ENCODE measurements at places on chromosomes 13 and 19. TPM values are rescaled to one million over a fixed set of nuclear protein-coding genes. Genes with fewer than 3 reads are reported as not detected.

- no peak for DNase-seq
These were observed 31.1 kb upstream of the TPM4 start for GRCh38 chr19:16045171-16045570.

DNA sequence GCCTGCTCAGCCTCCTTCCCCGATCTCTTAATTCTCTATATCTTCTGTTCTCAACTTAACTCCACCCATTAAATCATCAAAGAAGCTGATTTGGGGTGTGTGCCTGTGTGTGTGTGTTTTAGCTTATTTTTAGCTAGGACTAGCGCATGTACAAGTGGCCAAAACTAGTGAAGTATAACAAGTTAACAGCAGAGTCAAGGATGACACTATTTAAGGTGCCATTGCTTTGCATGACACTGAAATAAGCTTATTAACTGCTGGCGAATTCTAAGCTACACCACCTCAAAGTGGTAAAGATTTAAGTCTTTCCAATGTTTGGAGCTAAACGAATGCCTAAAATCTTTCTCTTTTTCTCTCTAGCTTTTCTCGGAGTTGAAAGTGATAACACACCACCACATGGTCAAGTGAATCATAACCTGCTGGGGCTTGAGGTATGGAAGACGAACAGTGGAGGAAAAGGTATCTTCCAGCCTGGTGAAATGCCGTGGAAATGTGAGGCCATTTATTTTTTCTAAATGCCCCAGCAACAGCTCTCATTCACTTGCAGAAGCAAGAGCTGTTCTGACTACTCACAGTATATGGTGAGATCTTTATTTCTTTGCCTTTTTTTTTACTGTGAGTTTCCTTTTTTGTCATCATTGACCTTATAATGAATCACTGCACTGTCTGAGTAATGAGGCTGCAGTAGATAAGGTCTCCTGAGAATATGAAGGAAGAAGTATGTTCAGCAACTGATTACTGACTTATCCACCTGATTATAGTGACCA, 570.3 kb downstream of the PCDH9 start:
- no peak for DNase-seq

DNA sequence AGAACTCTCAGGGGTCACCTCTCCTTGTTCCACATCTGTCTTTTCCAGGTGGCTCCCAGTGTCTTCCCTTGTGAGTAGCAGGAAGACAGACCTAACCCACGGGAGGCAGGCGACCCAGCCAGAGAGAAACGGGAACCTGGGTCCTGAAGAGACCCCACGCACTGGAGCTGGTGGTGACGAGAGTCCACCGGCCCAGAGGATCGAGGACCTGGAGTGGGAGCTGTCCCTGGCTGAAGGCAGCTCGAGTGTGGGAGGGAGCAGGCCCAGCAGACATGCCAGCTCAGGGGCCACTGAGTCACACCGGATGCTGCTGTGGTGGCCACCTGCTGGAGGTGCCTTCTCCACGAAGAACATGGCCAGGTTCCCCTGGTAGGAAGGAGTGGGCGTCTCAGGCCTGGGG, 66.5 kb upstream of the ATP12A start:
- no peak for DNase-seq

DNA sequence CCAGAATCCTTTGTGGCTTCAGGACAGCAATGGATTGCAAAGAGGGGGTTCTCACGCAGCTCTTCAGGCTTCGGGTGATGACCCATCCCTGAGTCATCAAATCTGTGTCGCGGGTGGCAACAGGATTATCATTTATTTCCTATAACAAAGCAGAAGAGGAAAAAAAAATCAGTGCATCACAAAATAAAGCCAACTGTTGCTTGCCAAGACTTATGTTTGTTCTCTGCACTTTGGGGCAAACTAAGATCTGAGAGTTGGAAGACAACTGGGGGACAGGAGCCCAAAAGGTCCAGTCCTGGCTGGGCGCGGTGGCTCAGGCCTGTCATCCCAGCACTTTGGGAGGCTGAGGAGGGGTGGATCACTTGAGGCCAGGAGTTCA, 6.4 kb downstream of the GNA15 start:
- no peak for DNase-seq

DNA sequence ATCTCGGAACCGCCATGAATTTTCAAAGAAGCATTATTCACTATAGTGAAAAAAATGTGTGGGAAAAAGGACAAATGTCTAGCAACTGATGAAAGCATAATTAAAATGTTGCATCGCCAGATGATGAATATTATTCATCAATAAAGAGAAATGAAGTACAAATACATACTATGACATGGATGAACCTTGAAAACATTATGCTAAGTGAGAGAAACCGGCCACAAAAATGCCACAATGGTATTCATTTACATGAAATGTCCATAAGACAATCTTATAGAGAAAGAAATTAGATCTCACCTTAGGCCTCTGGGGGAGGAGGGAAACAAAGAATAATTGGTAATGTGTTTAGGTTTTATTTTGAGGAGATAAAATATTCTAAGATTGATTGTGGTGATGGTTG, 645.0 kb downstream of the EFNB2 start:
- no peak for DNase-seq

DNA sequence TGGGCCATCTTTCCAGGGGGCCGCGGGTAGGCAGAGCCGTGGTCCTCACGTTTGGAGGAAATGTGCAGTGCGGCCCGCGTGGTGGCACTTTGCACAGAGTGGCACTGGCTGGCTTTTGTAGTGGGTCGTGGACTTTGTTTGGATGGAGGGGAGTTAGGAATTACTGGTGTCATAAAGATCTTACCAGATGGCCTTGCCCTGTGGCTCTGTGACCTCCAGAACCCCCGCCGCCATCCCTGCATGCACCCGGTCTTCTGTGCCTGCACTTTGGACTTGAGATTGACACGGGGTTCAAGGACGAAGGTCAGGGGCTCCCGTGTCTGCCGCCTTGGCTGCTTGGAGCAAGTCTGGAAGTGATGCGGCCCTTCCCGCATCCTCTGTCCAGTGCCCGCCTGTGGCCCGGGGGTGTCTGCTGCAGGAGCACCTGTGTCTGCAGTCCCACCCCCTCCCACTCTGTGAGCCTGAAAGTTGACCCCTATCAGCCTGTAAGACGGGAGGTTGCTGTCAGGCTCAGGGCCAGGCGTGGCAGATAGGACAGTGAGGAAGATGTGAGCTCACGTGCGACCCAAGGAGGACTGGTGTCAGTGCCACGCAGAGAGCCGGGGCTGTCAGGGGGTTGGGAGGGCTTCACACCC, 2.2 kb downstream of the GNA11 start:
- no peak for DNase-seq

DNA sequence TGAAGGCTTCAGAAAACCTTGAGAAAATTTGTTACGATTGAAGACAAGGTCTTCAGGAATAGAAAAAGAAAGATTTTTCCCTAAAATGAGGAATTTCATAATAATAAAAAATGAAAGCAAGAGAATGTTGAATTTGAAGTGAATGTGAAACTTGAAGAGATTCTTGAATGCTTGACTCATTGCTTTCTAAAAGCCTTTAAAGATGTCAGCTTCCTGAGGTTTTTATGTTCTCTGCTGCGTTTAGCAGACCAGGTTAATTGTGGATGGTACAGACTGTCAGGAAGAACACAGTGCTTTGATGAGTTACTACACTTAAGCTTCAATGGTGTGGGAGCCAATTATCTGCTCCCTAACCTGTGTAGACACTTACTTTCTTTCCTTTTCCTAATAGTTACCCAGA, 96.3 kb upstream of the FNDC3A start:
- DNase-seq = no peak

GRCh38 chr13:97411984-97412383, 22.0 kb upstream of the RAP2A start:
- no peak for DNase-seq

DNA sequence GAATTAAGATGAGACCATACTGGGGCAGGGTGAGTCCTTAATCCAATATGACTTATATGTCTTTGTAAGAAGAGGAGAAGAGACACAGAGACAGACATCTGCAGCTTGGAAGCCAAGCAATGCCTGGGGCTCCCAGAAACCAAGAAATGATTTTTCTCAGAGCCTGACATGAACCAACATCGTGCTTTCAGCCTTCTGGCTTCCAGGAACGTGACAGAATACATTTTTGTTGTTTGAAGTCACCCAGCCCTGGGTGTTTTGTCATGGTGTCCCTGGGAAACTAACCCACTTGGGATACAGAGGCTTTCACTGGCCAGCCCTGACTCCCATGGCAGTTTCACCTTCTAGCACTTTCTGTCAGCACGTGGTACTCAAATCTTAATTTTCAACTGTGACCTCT, 95.3 kb upstream of the SLC10A2 start:
- no peak for DNase-seq

- DNase-seq = no peak
These were observed 536 bp downstream of the UBA2 start for GRCh38 chr19:34428549-34429285.

The PRRG2 gene
- 2.5 TPM for total RNA-seq

The CLDN10 gene
- 1.9 TPM for total RNA-seq

The IGSF23 gene
- total RNA-seq = not detected

The FXYD7 gene
- not detected for total RNA-seq

The ZNF766 gene
- total RNA-seq = 8.3 TPM

Data from esophagus muscularis mucosa (tissue), 4 donors.